Body of pancreas (tissue), 4 donors: ENCODE measurements at places on chromosomes 5 and 9.

GRCh38 chr9:122479062-122479461, 1.3 kb upstream of the OR1J1 start:
- DNase-seq = no peak
- no peak overlapping the region for H3K4me3 ChIP-seq
- H3K4me1 ChIP-seq = no peaks in the 10 kb centered on the region
- H3K27me3 ChIP-seq = no peaks in the 10 kb centered on the region
- H3K27ac ChIP-seq = no peak overlapping the region
- H3K36me3 ChIP-seq = no peaks in the 10 kb centered on the region

DNA sequence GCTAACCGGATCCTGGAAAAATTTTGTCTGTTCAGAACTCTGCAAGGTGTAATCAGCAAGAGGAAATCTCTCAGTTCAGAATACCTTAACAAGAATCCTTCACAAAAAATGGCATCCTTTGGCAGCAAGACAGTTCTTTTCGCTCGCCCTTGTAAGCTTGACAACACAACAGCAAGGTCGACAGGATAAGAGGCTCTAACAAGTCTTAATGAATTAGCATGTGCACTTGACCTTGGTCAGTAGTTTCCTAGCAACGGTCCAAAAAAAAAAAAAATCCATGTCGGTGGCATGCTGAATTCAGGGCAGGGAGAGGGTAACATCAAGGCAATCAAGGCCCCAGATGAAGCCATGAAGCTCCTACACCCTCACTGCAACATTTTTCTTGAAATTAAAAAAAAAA, 172.8 kb downstream of the APBA1 start:
- H3K27me3 ChIP-seq = no peaks in the 10 kb centered on the region
- no peaks in the 10 kb centered on the region for H3K36me3 ChIP-seq
- H3K4me3 ChIP-seq = no peak overlapping the region

DNA sequence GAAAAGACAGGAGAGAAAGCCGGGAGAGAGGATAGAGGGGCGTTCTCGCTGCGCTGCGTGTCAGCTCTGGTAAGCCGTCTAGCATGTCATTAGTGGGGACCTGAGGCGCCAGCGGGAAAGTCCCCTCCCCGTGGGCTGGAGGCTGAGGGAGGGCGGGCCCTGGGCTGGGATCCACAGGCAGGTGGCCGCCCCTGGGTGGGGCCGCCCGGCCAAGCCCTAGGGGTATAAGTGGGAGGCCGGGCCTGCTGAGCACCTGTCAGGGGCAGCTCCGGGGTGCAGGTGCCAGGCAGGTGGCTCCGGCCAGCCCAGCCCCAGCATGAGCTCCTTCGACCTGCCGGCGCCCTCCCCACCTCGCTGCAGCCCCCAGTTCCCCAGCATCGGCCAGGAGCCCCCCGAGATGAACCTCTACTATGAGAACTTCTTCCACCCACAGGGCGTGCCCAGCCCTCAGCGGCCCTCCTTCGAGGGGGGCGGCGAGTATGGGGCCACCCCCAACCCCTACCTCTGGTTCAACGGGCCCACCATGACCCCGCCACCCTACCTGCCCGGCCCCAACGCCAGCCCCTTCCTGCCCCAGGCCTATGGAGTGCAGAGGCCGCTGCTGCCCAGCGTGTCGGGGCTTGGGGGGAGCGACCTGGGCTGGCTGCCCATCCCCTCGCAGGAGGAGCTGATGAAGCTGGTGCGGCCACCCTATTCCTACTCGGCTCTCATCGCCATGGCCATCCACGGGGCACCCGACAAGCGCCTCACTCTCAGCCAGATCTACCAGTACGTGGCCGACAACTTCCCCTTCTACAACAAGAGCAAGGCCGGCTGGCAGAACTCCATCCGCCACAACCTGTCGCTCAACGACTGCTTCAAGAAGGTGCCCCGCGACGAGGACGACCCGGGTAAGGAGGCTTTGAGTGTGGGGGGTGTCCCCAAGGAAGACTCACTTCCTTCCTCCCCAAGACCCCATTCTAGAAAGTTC, at the start of gene FOXI1:
Gene FOXI1 (plus strand): TSS at position 256 of the 970 bp plus-strand sequence. CDS start 61 bp downstream, at position 317.
- H3K27me3 ChIP-seq = no peaks in the 10 kb centered on the region
- no peak within 1 kb of the TSS for H3K4me3 ChIP-seq
- no peaks in the 10 kb centered on the region for H3K36me3 ChIP-seq
- H3K27ac ChIP-seq = no peak within 1 kb of the TSS
- no peak for DNase-seq
- no peaks in the 10 kb centered on the region for H3K4me1 ChIP-seq

GRCh38 chr5:130773813-130774212, 391.2 kb downstream of the HINT1 start:
- no peaks in the 10 kb centered on the region for H3K4me1 ChIP-seq
- H3K36me3 ChIP-seq = no peaks in the 10 kb centered on the region
- H3K27ac ChIP-seq = no peak overlapping the region
- no peak overlapping the region for H3K4me3 ChIP-seq
- no peak for DNase-seq
